Activated CD8-positive, alpha-beta T cell treated with anti-CD3 and anti-CD28 coated beads, Interleukin-2, amount 10 ng/mL, durations not matched to agents 7 days and 5 days (primary cell): ENCODE measurements at places on chromosomes 13 and 19. TPM values are rescaled to one million over a fixed set of nuclear protein-coding genes. Genes with fewer than 3 reads are reported as not detected.

Gene ZSCAN5C
- not detected for total RNA-seq

Gene AMER2
- not detected for total RNA-seq

Gene SLC10A2
- total RNA-seq: not detected

Gene PROSER3
- total RNA-seq: 48.0 TPM

Gene ELAVL3
- not detected for total RNA-seq

- no peaks in the 10 kb centered on the region for H3K4me1 ChIP-seq
- H3K27ac ChIP-seq: no peak overlapping the region
- no peak for DNase-seq
- H3K4me3 ChIP-seq: no peak overlapping the region
- H3K27me3 ChIP-seq: no peaks in the 10 kb centered on the region
These were observed 505.0 kb upstream of the KLHL1 start for GRCh38 chr13:70613295-70613694.

- no peak overlapping the region for H3K27ac ChIP-seq
- peaks cover 1% of the 10 kb centered on the region for H3K4me1 ChIP-seq
- no peaks in the 10 kb centered on the region for H3K27me3 ChIP-seq
- peaks cover 47% of the 10 kb centered on the region for H3K36me3 ChIP-seq
These were observed 5.4 kb upstream of the ZNF765 start for GRCh38 chr19:53389571-53389970.

DNA sequence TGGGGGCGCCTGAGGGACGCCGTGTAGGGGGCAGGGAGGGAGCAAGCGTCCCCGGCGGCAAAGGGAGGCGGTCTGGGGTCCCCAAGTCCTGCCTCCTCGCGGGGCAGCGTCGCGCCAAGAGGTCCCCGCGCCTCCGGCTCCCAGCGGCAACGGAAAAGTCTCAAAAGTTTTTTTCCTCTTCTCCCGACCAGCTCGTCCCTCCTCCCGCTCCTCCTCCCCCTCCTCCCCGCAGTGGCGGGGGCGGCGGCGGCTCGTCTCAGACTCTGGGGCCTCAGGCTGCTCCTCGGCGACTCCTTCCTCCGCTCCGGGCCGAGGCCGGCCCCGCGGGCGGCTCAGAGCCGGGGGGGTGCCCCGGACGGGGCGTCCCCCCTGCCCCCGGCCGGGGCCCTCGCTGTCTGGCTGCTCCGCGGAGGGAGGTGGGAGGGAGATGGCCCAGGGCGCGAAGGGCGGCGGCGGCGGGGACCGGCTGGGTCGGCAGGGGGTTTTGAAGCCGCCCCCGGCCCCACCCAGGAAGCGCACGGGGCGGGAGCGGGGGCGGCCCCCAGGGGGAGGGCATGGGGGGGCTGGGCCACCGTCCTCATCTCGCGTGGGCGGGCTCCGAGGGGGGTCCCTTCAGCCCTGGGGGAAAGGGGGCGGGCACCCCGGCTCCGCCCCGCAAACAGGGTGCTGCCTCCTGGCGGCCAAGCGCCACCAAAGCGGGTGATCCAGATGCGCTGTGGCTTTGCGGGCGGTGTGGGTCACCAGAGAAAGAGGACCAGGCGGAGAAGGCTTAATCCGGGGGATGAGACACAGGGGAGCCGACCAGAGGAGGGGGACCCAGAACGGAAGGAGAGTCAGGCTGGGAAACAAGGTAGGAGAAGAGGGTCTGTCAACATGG, at the start of gene TGFB1:
TSS of gene TGFB1 (minus strand) at position 457 of the 877 bp plus-strand sequence. CDS start 878 bp downstream, outside the sequence.
- DNase-seq: peak; percentile 95
- H3K36me3 ChIP-seq: peaks cover 51% of the 10 kb centered on the region
- peak within 1 kb of the TSS; percentile 90 for H3K4me3 ChIP-seq
- H3K27ac ChIP-seq: peak within 1 kb of the TSS; percentile 98
- H3K27me3 ChIP-seq: no peaks in the 10 kb centered on the region

DNA sequence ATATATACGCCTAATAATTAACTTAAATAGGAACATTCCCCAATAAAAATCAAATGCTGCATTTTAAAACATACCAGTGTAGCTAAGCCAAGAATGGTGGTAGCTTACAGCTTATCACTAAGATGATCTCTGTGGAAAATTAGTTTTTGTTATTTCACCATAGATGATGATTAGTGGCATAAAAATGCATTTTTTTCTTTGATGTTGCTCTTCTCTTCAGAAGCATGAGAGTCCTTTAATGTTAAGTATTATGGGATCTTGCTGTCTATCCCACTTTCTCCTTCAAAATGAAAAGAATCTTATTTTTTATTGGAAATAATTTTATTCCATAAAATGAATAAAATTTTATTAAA, 731.0 kb downstream of the SLITRK1 start:
- no peak overlapping the region for H3K27ac ChIP-seq
- no peaks in the 10 kb centered on the region for H3K36me3 ChIP-seq
- H3K4me1 ChIP-seq: no peaks in the 10 kb centered on the region
- no peak for DNase-seq
- H3K4me3 ChIP-seq: no peak overlapping the region

DNA sequence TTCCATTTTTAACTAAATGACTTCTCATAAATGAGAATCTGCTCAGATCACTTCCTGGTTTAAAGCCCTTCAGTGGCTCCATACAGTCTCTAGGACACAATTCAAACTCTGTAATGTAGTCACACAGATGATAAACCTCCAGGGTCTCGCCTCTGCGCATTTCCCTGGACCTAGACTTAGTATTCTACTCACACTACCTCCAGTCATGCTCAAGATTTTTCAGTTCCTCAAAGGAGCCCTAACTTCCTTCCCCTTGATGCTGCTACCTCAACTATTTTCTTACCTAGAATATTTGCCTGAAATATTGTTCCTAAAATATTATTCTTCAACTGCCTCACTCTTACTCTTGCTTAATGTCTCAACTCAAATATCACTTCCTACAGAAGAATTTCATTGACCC, 86.7 kb upstream of the TPP2 start:
- H3K4me3 ChIP-seq: no peak overlapping the region
- no peaks in the 10 kb centered on the region for H3K36me3 ChIP-seq
- H3K27me3 ChIP-seq: no peaks in the 10 kb centered on the region
- no peak overlapping the region for H3K27ac ChIP-seq

GRCh38 chr19:1929021-1929742, 11.8 kb upstream of the CSNK1G2 start:
- H3K27ac ChIP-seq: no peak overlapping the region
- peak overlapping the region; percentile 72 for H3K4me3 ChIP-seq
- DNase-seq: peak; percentile 87
- H3K4me1 ChIP-seq: peaks cover 27% of the 10 kb centered on the region
- peaks cover 10% of the 10 kb centered on the region for H3K27me3 ChIP-seq

DNA sequence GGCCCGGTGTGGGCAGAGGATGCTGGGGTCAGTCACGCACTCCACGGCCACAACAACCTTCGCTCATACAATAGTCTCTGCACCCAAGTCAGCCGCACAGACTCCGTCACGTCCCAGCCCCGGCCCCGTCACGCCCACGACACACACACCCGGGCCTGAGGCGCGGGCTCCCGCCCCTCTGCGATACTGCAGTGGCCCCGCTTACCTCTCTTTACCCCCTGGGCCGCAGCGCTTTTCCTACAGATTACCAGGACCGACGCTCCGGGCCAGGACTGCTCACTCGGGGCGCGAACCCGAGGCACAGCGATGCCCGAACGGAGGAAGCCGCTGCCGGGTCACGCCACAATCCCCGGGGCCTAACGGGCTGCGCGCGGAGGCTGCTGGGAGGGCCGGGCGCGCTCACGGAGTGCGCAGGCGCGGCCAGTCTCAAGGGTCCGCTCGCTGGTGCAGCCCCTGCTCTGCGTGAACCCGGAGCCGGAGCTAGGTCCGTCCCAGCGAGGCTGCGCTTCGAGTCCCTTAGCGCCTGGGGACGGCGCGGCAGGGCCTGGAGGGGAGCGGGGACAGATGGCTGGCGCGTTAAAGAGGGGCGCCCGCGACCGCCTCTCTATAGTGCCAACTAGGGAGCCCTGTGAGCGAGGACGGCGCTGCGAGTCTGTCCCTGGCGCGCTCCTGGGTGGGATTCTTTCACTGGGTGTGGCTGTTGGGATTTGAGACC, at the start of gene ZFP82:
TSS of gene ZFP82 (minus strand) at position 358 of the 715 bp plus-strand sequence. CDS start 8,855 bp downstream, outside the sequence.
- peak within 1 kb of the TSS; percentile 91 for H3K4me3 ChIP-seq
- peak within 1 kb of the TSS; percentile 96 for H3K27ac ChIP-seq
- H3K4me1 ChIP-seq: peaks cover 24% of the 10 kb centered on the region
- peaks cover 10% of the 10 kb centered on the region for H3K27me3 ChIP-seq
- peaks cover 41% of the 10 kb centered on the region for H3K36me3 ChIP-seq

DNA sequence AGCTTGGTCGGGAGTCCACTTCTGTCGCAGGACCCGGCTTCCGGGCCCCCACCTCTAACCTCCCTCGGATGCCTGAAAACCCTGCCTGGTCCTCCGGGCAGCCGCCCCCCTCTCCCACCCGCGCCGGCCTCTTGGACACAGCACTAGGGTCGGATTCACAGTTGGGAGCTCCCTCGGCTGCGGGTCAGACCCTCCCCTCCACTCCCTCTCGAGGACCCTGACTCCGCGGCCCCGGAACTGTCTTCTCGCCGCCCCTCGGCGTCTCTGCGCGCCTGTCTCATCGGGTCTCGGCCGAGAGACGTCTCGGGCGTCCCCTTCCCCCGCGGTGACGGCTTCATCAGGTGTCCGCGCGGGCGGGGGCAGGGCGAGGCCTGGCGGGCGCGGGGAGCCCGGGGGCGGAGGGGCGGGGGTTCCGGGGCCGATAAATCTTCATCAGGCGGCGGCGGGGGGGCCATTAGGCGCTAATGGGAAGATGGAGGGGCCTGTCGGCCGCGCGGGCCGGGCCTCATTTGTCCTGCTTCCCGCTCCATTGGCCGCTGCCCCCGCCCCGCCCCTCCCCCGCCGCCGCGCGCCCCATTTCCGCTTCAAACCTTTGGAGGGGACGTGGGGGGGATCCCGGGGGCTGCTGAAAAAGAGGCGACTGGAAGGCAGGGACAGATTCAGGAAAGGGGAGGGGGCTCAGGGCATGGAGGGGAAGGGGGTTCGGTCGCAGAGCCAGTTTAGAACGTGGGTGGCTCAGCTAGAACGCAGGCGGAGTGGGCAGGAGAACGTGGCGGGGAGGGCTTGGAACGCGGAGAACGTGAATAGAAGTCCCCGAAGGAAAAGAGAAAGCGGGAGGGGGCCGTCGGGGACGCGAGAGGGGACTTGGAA, 11.8 kb upstream of the ERFL start:
- no peak for DNase-seq
- peaks cover 35% of the 10 kb centered on the region for H3K27me3 ChIP-seq
- no peak overlapping the region for H3K27ac ChIP-seq
- H3K4me1 ChIP-seq: peaks cover 39% of the 10 kb centered on the region
- peaks cover 2% of the 10 kb centered on the region for H3K36me3 ChIP-seq

DNA sequence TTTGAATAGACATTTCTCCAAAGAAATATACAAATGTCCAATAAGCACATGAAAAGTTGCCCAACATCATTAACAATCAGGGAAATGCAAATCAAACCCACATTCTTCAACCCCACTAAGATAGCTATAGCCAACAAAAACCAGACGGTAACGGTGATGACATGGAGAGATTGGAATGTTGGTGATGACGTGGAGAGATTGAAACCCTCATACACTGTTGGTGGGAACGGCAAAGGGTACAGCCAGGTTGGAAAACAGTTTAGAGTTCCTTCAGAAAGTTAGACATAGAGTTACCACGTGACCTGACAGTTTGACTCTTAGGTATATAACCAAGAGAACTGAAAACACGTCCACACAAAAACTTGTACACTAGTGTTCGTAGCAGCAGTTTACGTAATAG, 48.1 kb downstream of the TNFRSF19 start:
- DNase-seq: no peak
- no peak overlapping the region for H3K4me3 ChIP-seq
- no peaks in the 10 kb centered on the region for H3K4me1 ChIP-seq
- peaks cover 19% of the 10 kb centered on the region for H3K27me3 ChIP-seq
- H3K36me3 ChIP-seq: no peaks in the 10 kb centered on the region
- no peak overlapping the region for H3K27ac ChIP-seq

- H3K27ac ChIP-seq: no peak overlapping the region
- no peaks in the 10 kb centered on the region for H3K4me1 ChIP-seq
- no peak overlapping the region for H3K4me3 ChIP-seq
- no peaks in the 10 kb centered on the region for H3K36me3 ChIP-seq
- DNase-seq: no peak
- peaks cover 3% of the 10 kb centered on the region for H3K27me3 ChIP-seq
These were observed 219.6 kb downstream of the RAP2A start for GRCh38 chr13:97653443-97654140.

DNA sequence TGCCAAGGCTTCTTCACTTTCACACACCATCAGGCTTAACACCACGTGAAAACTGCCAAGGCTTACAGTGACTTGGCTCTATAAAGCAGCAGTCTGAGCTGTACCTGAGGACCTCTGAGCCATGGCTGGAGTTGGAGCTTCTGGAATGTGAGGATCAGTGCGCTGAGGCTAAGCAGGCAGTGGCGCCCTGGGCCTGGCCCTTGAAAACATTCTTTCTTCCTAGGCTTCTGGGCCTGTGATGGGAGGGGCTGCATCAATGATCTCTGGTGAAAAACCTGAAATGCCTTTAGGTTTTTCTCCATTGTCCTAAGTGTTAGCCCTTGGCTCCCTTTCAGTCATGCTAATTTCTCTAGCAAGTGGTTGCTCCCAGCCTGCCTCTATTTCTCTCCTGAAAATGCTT, 192.5 kb upstream of the PCDH20 start:
- H3K27ac ChIP-seq: no peak overlapping the region
- H3K4me1 ChIP-seq: no peaks in the 10 kb centered on the region
- H3K27me3 ChIP-seq: no peaks in the 10 kb centered on the region
- no peaks in the 10 kb centered on the region for H3K36me3 ChIP-seq
- no peak overlapping the region for H3K4me3 ChIP-seq

DNA sequence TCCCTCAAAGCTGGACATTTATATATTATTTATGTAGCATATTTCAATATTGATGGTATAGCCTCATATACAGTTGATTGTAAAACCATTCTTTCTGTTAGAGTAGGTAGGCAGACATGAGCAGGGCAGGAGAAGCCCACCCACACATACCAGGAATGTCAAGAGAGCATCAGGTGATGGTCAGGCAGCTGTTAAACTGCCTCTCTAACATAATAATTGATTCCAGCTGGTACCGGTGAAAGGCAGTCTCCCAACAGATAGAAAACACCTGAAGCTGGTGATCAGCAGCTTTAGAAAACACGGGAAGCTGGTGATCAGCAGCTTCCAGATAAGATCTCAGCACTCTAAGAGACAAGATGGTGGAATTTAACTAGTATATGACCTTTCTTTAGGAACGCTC, 132.9 kb downstream of the SLITRK6 start:
- H3K27me3 ChIP-seq: no peaks in the 10 kb centered on the region
- no peak overlapping the region for H3K4me3 ChIP-seq
- no peaks in the 10 kb centered on the region for H3K4me1 ChIP-seq
- no peak for DNase-seq
- H3K27ac ChIP-seq: no peak overlapping the region

- peaks cover 15% of the 10 kb centered on the region for H3K4me1 ChIP-seq
These were observed 5.0 kb downstream of the RPL36 start for GRCh38 chr19:5694956-5695648.

- H3K27me3 ChIP-seq: peaks cover 30% of the 10 kb centered on the region
- DNase-seq: no peak
- no peak overlapping the region for H3K27ac ChIP-seq
- H3K4me3 ChIP-seq: no peak overlapping the region
- H3K36me3 ChIP-seq: peaks cover 2% of the 10 kb centered on the region
These were observed 2.1 kb upstream of the SIGLEC8 start for GRCh38 chr19:51460164-51460992.
